Right forelimb (tissue), 1 donor: ENCODE measurements at places on chromosomes 5 and 9.

DNA sequence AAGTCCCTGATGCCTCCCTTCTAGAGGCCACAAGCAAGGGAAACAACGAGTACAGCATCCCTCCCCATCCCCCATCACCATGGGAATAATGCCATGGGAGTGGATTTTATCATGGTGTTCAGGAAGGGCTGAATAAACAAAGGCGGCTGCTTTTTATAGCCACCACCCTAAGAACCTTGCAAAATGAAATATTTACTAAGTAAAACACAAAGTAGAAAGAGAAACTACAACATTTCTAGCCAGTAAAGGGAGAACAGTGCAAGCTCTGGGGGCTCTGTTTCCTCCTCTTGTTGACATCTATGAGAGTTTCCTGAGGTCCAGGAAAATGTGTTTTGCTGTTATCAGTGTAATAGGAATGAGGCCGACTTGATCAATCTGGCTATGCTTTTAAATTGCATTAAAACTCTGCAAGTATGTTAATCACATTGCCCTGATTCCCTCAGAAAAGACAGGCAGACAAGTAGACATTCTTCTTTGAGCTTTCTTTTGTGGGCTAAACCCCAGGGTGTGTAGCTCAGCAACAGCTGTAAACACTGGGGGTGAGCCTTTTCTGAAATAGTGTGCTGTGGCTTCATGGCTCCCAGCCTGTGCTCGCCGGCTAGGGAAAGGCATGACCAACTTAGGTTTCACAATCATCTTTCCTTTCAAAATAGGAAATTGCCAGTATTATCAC is 31.1 kb downstream of the SV2C start:
- DNase-seq = no peak

- DNase-seq = no peak
Measured at GRCh38 chr5:136836093-136836492, 470.7 kb upstream of the TRPC7 start.

GRCh38 chr5:73126381-73126780 is 6.0 kb downstream of the TMEM171 start:
- no peak for DNase-seq

DNA sequence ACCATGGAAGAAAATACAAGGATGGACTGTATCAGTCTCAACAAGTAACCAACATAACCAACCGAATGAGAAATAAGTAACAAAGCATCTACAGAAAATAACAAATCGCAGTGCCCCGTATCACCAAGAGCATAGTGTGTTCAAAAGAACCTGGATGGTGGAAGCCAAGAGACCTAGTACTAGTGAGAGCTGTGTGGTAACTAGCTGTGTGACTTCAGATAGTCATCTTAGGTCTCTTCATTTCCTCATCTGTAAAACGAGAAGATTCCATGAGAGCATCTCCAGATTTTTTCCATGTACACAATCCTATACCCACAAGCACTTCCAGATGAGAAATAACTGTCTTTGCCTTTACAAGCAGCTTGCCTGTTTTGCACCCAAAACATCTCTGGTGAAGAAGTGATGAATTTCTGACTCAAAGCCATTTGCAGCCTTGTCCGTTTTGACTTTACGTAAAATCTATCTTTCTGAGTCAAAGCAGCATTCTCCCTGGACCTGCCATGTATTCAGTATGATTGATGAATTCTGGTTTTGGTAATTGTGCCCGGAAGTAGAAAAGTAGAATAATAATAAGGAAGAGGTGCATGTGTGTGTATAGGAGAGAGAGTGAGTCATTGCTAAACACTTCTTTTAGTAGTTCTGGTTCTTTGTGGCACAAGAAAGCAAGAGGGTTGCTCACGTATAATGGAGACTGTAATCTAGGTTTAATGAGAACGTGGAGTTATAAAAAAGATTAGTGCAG is 41.0 kb downstream of the AOPEP start:
- no peak for DNase-seq

DNA sequence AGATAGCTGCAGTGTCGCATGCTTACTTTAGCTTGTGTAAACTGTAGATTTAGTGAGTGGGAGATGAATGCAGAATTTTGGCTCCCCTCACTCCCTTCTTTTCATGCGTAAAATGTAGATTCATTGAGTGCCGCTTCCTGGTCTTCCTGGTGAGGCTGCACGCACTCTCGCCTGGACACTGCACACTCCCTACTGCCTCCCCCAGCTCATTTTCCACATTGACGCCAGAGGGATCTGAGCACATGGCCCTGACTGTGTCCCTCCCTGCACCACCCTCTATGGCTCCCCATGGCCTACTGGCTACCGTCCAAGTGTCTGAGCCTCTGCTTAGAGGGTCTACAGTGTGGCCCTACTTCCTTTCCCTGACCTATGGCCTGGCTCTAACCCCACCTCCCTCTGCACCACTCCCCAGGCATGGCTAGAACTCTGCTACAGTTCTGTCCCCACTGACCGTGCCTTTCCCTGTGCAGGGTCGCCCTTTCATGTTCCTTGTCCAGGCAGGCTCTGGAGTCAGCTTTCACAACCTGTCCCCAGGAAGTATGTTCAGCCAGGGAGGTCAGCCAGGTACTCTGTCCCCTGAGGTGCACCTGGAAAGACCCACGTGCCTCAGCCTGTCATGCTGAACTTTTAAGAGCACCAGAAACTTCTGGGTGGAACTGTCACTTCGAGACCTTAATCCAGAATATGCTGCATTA is 160.6 kb downstream of the COL23A1 start:
- no peak for DNase-seq

DNA sequence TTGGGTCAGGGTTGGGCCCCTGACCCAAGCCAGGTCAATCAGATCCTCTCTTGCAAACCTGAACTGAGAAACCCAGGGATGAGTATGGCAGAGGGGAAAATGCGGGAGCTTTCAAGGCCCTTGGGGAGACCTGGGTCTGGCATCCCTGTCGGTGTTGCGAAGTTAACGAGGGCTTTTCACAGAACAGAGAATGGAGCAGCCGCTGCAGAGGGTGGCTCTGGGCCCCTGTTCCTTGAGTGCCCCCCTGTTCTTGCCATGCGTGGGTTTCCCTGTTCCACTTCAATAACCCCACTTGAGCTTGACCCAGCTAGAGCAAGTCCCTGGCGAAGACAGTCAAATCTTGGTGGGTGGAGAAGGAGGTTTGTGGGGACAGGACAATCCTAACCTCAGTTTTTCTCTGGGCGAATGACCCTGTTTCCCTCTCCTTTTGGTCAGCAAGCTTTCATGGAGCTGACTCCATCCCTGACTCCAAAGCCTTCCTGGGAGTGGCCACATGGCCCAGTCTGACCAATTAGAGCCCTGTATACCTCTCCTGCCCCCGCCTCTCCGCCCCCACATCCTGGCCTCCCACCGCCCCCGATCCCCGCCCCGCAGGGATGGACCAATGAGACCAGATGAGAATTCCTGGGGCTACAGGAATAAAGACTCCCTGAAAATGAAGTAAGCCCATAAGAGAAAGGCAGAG is 2.9 kb upstream of the VDAC1 start:
- no peak for DNase-seq

DNA sequence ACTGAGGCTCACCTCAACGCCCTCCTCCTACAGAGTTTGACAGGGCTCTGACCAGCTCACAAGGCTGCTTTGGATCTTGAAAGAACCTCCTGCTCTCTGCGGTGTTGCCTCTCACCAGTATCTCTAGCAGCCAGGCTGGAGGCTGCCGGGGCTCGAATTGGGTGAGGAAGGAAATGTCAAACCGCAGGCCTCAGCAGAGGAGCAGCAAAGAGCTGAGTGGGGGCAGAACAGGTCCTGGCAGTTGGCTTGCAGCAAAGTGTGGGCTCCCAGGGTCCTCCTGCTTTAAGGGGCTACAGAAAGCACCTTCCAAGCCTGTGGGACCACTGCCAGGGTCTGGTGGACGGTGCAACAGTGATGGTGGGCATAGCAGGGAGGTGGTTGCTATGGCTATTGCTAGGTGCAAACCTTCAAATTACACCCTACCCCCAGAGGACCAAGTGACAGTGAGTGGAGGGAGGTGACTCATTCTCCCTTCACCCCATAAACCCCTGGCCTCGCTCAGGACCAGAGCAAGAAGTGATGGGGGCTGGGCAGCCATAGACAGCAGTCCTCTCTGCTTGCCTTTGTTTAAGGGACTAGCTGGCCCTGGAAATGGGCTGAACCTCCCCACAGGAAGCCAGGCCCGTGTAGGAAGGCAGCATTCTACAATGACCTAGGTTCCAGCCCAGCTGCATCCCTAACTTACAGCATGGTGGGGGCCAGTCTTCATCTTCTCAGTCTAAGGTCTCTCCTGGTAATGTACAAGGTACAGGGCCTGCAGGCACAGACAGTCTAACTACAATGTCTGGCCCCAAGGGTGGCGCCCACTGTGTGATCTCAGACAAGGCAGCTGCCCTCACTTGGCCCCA is 18.7 kb downstream of the LCP2 start:
- no peak for DNase-seq

DNA sequence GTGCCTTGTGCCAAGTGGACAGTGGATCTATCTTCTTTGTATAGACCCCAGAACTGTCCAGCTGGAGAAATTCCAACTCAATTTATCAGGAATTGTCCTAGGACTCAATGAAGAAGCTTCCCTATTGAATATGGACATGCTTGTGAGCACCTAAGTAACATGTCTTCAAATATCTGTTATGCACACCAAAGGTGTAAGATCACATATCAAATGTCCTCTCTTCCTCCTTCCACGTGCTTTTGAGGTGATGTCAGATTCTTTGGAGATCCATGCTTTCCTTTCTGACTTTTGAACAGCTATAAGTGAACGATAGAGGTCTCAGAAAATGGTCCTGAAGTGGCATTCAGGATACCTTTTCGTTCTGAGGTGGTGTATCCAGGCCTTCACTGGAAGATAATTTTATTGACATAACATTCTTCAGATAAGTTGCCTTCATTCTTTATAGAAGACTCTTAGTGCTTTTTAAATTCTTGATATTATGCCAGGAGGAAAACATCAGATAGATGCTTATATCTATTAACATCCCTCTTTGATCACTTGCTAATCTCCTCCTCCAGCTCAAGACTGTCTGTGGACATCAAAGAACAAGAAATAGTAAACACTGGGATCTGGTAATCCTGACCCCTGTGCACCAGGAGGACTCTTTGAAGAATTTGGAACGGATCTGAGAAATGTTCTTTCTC is 246.4 kb downstream of the SMARCA2 start:
- no peak for DNase-seq

DNA sequence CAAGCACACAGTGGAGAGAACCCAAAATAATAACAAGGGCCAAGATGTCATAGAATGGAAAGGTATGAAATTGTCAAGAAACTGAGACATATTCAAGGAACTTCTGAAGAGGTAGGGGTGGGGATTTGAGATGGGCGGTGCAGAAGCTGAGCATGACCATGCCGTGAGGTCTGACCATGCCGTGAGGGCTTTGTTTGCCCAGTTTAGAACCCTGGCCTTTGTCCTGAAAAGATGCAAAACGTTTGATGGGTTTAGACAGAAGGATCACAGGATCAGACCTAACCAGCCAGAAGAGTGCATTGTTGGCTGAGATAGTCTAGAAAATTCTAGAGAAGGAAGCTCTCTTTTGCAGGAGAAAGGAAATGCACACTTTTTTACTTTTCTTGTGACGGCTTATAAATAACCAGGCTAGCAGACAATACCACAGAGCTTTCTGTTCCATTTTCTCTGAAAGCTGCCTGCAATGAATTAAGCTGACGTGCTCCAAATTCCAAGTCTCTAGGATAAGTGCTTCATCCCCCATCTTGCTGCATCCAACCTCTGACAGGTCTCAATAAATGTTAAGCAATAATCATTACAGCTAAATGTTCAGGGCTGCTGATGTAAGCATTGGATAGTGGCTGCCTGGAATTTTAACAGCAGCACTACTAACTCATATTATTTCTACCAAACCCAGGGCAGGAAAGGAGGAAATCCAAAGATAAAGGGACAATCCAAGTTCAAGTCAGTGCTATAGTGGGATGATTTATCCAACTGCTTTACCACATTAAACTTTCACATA is 110.9 kb upstream of the IL6ST start:
- no peak for DNase-seq

GRCh38 chr5:65539827-65540226 is 23.1 kb downstream of the CENPK start:
- no peak for DNase-seq

DNA sequence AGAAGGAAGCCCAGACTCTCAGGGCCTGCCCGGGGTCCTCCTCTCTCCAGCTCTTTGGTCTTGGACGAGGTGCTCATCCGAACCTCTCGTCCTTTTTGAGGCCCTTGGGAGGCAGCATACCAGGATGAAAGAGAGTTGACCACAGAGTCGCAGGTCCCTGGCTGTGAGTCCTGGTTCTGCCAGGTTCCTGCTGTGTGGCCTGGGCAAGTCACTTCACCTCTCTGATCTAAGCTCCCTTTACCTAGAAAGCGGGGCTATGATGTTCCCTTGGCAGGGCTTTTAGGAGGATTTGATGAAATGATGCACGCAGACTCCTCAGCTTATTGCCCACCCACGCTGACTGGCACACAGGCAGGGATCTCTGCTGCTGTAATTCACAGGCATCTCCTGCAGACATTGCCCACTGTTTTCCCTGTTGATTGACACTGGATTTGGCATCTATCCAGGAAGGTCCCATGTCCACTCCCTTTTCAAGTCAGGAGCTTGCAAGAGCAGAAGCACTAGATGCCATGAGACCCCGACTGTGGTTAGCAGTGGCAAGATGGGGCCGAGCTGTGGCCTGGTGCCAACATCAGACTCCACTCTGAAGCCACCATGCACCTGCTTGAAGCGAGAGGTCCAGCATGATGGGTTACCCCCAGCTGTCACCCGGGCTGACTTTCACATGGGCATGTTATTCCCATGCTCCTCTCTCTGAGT is 71.5 kb downstream of the MACROH2A1 start:
- DNase-seq = no peak

GRCh38 chr5:80399526-80400239 is 8.2 kb upstream of the ZFYVE16 start:
- DNase-seq = no peak

DNA sequence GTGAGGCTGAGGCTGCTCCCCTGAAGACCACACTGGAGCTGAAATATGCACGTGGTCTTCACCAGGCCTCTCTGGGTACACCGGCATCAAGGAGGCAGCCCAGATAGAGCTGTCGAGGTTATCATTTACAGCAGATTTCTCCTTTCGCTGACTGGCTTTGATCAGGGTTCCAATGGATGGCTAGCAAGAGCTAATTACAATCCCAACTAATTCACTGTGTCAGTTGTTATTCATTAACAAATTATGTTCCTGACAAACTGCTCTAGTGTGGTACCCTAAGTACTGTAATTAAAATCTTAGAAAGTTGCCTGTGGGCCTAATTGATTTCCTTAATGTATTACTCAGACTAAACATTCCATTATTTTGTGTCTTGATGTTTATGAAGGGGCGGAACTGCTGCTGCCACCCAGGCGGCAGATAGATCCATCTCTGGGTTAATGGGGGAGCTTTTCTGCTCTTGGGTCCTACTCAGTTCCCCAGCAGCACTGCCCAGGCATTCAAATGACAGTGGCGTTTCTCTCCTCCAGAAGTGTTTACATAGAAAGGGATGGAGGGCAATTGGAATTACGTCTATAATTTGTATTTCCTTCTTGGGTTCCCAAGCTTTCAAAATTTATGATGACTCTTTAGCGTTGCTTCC is 71.7 kb upstream of the RAD23B start:
- no peak for DNase-seq

GRCh38 chr5:143051244-143052058 is 281.3 kb downstream of the ARHGAP26 start:
- no peak for DNase-seq

GRCh38 chr5:80191991-80192398 is 63.9 kb downstream of the SERINC5 start:
- DNase-seq = peak; percentile 53

GRCh38 chr9:105483618-105484017 is 35.8 kb downstream of the FSD1L start:
- no peak for DNase-seq

GRCh38 chr5:174721530-174722432 is 2.6 kb upstream of the MSX2 start:
- DNase-seq = no peak
